ENCODE measurements at places on chromosomes 13 and 19. TPM values are rescaled to one million over a fixed set of nuclear protein-coding genes. Genes with fewer than 3 reads are reported as not detected.

DNA sequence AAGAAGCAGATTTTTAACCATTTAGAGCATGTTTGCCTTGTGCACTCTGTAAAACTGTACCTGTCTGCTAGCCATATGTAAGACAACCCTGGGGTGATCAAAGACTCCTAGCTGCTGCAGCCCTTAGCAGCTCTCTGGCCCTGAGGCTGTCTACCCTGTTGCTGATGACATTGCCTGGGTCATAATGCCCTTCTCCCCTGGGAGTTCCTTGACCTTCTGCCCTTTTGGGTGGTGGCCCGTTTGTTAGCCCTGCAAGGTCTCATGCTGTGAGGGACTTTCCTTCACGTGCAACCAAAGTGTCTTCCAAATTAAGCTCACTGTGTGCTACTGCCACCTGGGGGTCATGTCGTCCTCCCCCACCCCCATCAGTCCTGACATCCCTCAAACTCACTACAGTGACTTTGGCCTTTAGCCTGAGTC, 7.4 kb downstream of the GPC6 start:
- no peak for DNase-seq

DNA sequence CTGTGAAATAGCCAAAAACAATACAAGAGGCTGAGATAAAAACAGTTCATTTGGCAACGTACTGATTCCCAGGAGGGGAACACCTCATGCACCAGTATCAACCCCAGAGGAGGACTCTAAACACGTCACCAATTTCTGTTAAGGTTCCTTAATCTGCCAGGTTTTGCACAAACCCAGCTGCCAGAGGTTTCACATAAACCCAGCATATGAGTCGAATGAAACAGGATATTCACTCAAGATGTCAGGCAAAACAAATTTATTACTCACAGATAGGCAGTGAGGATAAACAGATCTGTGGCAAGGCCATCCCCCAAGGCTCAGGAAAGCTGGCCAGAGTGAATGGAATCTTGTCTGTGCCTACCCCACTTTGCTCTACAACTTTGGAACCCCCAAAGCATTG, 210.9 kb downstream of the GPC5 start:
- no peak for DNase-seq

Gene MYO1F
- 0.06 TPM for total RNA-seq

Gene COL5A3
- 0.06 TPM for total RNA-seq

Gene CFAP97D2
- total RNA-seq, result not detected

Gene SIGLEC8
- total RNA-seq, result not detected
